ENCODE measurements at places on chromosomes 16 and 17.

GRCh38 chr17:41499714-41500113 lies 5.7 kb downstream of the KRT13 start:
- DNase-seq: no peak

DNA sequence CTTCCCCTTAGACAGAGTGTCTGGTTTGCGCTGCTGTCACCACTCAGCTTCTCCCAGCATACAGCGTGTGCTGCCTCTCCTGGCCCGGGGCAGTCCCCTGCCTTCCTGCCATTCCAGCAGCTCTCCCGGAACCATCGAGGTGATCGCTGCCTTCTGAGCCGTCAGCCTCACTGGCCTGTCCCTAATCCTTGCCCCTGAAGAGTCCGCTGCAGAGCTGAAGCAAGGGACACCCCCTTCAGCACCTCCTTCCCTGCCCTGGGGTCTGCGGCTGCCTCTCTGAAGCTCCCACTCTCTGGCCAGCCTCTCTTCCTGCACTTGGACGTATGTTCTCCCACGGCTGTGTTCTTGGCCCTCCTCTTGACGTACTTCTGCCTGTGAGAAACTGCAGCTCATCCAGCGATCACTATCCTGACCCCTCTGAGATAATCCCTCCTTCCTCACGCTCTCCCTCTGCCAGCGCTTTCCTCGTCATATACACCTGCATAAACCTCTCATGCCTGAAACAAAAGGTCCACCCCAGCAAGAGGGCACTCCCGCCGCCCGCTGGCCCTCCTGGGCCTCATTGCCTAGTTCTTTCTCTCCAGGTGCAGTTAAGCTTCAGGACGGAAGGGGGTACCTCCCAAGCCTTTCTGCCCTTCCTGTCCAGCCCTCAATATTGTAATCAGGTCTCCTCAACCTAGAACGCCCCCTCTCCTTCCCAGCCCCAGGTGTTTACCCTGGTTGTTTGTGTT lies 220.6 kb upstream of the CHMP6 start:
- no peak for DNase-seq

DNA sequence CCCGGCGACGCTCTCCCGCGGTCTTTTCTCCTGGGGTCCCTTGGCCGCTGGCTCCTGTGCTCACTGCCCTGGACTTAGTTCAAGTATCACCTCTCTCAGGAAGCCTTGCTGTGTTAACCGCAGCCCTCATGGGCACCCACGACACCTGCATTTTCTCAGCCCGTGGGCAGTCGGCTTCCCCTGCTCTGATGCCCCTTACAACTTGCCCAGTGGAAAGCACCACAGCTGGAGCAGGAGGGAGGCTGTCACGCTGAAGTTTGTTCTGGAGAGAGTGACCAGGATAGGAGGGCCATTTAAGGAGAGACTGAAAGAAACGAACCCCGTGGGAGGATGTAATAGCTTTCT lies 395 bp downstream of the STXBP4 start:
- DNase-seq: peak; percentile 74

DNA sequence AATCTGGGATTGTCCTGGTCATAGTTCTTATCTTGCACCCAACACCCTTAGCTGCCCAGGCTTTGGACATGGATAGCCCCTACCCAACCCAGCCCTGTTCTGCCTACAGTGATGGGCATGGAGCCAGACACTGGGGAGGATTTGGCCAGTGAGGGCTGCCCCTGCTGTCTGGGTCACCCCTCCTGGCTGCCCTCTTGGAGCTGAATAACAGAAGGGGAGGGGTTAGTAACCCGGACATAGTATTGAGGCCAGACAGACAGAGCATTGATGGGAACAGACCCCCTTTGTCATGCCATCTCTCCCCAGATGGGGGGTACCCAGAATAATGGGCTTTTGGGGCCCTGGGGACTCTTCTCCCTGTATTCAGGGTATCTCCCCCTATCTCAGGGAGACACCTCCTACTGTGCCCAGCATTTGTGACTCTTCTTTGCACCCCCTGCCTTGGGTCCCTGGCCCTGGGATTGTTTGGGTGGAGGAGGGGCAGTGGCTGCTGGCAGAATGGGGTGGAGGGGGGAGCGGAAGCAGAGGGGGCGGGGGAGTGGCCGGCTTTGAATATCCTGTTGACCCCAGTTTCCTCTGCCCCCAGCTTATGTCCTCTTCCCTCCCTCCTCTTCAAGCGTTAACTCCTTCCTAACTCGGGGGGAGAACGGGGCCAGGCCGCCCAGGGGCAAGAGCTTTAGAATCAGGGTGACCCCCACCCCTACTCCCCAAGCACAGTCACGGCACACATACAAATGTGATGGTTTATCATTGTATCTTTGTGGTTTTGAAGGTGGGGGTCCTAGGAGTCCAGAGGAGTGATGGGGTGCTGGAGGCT lies 17.0 kb downstream of the GJD3 start:
- peak; percentile 53 for DNase-seq

- no peak for DNase-seq
Observed at GRCh38 chr17:33521784-33522183, 228.7 kb upstream of the ASIC2 start.

- DNase-seq: no peak
Observed at GRCh38 chr17:65121916-65122806, 15.0 kb upstream of the RGS9 start.

GRCh38 chr16:56793492-56793891 lies 63.6 kb downstream of the NUP93 start:
- no peak for DNase-seq

DNA sequence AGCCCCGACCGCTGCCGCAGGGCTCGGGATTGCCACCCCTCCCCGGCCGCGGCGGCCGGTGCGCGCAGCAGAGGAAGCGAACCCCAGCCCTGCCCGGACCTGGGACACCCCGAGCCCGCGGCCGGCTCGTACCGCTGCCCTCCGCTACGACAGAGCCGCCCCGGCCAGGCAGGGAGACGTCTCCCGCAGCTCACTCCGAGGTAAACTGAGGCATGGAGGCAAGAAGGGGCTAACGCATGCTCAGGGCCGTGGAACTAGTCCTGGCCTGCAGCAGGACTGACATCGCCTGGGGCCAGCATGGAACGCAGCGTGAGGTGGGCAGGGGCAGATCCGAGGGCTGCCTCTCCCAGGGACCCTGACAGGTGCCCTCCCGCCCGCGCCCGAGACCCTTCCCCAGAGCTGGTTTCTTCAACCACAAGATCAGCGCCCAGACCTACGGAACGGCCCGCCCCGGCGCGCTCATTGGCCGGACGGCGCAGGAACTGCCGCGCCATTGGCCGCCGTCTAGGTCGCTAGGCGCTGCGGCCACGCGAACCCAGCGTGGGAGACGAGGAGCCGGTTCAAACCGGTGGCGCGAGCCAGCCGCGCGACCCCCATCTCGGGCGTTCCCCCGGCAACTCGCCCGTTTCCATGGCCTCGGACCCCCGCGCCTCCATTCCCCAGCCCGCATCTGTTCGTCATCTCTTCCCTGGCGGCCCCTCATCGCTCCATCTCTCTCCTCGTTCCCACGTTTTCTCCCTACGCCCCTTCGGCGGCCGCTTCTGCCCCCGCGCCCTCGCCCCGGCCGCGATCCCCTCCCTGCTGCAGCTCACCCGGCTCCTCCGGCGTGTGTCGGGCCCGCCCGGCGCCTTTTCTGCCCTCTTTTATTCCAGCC lies at the start of gene SLC43A2:
Gene SLC43A2 (minus strand): TSS at position 853 of the 874 bp plus-strand sequence. CDS start 960 bp downstream, outside the sequence.
- peak; percentile 86 for DNase-seq

GRCh38 chr16:48611329-48612137 lies 1.6 kb upstream of the N4BP1 start:
- no peak for DNase-seq

DNA sequence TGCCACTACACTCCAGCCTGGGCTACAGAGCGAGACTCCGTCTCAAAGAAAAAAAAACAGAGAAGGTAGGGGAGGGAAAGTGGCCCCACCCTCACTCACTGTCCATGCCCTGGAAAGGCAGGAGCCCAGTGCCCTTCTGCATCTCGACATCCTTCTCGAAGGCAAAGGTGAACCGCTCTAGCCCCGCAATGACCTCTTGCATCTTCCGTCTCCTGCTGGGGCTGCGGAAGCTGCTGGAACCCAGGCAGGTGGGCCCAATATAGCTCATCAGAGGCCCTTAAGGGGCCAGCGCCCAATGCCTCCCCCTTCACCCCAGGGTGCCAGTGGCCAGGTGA lies at the start of gene CPSF4L:
Gene CPSF4L (minus strand): TSS at position 264 of the 335 bp plus-strand sequence. CDS start 62 bp downstream, at position 202.
- no peak for DNase-seq

DNA sequence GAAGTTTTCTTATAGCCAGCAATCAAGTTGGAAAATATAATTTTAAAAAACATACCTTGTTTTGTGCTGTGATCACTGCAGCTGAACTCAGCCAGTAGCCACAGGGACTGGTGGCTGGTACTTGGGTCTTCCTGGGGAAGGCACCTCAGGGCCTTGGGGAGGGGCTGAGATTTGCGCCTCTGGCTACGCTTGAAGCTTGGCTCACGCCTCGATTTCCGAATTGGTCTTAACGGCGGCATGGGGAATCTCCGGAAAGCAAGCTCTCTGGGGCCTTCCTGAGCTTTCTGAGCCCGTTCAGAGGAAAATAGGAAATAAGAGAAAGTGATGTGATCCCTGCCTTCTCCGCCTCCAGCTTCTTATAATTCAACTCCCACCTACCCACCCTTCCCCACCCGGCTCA lies 11.3 kb upstream of the USP7 start:
- DNase-seq: no peak

- DNase-seq: no peak
Observed at GRCh38 chr16:24526701-24527495, 12.5 kb upstream of the RBBP6 start.

DNA sequence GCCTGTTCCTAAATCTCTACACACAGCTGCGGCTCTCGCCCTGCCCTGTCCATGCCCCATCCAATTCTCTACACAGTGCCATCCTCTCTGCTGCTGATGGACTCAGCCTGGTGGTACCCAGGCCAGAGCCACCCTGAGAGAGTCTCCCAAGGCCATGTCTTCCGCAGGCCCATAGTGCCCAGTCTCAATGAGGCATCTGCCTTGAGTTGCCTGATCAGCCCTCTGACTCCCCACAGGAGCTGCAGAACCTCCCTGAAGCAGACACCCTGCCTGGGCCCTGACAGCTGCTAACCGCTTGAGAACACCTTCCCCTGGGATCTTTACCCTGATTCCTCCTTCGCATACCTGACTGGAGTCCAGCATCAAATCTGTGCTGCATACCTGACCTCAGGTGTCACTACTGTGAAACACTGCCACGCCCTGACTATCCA lies 13.3 kb downstream of the TSPOAP1 start:
- DNase-seq: no peak

DNA sequence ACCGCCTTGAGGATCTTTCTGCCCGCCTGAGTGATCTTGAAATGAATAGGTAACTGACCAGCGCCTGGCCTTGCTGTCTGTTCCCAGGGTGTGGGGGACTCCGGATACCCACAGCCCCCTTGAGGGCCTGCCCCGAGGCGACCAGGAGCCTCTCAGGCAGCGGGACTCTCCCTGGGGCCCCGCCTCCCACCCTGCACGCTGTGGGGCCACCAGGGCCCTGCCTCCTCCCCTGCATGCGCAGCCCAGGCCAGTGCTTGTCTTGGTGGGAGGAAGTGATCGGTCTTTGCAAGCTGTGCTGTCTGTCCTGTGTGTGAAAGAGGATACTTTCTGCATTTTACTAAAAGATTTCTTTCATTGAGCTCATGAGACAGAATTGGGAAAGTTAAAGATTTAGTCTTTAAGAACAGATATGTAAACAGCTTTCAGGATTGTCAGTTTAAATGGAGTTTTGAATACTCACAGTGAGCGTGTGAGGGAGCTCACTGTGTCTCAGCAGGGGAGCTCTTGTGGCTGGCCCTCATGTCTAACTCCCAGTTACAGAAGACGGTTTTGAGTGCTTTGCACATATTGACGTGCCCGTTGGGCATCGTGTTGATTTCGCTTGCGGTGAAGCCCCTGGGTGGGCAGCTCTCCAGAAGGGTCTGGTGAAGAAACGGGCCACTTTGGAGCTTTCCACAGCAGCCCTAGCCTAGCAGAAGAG lies 36.1 kb upstream of the CAPN15 start:
- DNase-seq: no peak

DNA sequence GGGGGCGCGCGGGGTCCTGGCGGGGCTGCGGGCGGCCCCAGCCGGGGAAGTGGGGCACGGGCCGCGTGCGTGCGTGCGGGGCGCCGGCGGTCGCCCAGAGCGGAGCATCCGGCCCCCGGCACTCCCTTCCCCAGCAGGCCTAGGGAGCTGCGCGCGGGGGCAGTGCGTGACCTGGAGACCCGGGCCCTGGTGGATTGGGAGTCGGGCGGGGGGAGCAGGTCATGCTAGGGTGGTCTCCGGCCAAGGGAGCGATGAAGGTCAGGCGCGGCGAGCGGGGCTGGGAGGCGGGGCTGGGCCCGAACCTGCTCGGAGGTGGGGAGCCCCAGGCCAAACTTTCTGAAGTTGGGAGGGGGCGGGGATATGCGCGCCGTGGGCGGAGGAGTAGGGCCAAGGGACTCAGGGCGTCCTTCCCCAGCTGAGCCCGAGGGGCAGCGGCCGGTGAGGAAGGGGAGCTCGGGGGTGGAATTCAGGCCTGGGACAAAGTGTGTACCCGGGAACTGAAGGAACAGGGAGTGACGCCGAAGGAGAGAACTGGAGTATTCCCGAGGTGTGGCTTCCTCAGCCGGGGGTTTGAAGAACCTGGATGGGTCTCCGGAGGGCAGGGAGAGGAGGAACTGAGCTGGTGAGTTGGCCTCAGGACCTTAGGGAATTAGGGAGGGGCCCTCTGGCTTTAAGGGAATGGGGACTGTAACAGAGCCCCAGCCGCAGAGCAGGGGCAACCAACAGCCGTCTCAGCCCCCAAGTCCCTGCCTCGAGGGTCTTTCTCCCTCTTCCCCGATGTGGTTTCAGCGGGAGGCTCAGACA lies 589 bp downstream of the XYLT2 start:
- peak; percentile 39 for DNase-seq

DNA sequence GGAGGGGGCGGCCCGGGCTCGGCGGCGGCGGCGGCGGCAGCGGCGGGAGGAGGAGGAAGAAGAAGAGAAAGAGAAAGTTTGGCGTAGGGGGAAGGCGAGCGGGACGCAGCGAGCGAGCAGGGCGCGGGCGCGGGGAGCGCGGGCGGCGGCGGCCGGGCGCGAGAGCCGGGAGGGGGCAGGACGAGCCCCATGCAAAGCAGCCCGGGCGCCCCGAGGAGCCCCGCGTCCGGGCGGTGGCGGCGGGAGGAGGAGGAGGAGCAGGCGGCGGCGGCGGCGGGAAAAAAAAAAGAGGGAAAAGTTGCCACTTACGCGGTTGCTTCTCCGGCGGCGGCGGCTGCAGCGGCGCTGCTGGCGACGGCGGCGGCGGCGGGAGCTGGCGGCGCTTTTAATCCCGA lies 10.3 kb upstream of the ZFHX3 start:
- peak; percentile 57 for DNase-seq

GRCh38 chr17:16870253-16871245 lies 101.4 kb downstream of the TNFRSF13B start:
- no peak for DNase-seq

- no peak for DNase-seq
Observed at GRCh38 chr16:19225651-19226050, 57.6 kb downstream of the SYT17 start.

All from myocyte (in vitro differentiated cells).